ENCODE measurements at places on chromosomes 11 and 22.

GRCh38 chr11:86934582-86934900, 20.7 kb downstream of the FZD4 start:
- no peak for DNase-seq

GRCh38 chr11:131464461-131464860, 94.0 kb downstream of the NTM start:
- no peak for DNase-seq

- DNase-seq, result no peak
Observed at GRCh38 chr11:8314916-8315315, 51.2 kb upstream of the LMO1 start.

- DNase-seq, result peak; percentile 96
Observed at GRCh38 chr11:44950625-44951476, at the start of gene TP53I11. TP53I11 (minus strand) TSS chr11:44950883; CDS start chr11:44938335, 12,548 bp downstream.

- DNase-seq, result no peak
Observed at GRCh38 chr11:102220728-102221467, 96.4 kb upstream of the BIRC3 start.

DNA sequence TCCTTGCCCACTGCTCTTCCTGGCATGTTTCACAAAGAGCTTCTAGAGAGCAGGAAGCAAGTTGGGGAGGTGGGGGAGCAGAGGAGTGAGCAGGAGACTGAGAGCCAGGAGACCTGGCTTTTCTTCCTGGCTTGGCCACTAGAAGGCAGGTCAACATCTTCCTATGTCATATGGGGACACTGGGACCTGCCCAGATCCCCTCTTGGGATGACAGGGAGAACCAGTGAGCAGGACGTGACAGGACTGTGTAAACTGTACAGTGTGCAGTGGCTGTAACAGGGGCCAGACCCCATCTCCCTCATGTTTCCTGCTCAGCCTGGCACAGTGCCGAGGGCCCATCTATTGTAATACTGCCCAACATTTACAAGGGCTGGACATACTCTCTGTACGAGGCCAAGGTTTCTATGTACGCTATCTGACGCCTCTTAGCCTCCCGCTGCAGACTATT, 29.4 kb downstream of the GDPD5 start:
- no peak for DNase-seq

GRCh38 chr22:36510384-36510783, 3.5 kb upstream of the FOXRED2 start:
- no peak for DNase-seq

- no peak for DNase-seq
Observed at GRCh38 chr11:95337972-95338429, 107.0 kb upstream of the SESN3 start.

GRCh38 chr11:122724520-122724919, 69.0 kb downstream of the UBASH3B start:
- DNase-seq, result peak; percentile 45

DNA sequence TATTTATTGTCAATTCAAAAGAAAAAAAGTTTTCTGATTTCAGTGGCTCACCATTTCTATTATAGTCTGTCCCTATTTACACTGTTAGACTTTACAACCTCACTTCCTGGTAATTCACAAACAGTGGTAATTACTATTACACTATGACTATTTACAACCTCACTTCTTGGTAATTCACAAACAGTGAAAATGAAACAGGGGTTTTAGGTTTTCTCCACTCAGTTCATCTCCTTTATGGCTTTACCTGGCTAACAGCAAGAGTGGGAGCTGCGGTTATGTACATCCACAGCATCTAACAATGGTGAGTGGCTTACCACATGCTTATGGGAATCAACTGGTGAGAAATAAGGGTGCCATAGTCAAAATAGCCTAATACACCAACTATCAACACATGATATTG, 166.4 kb downstream of the CASP12 start:
- no peak for DNase-seq

- DNase-seq, result no peak
Observed at GRCh38 chr11:120513436-120514315, 2.1 kb downstream of the GRIK4 start.

GRCh38 chr11:108370990-108371389, 96.3 kb downstream of the C11orf65 start:
- no peak for DNase-seq

- DNase-seq, result peak; percentile 52
Observed at GRCh38 chr22:38799265-38800002, 5.5 kb upstream of the DNAL4 start.

GRCh38 chr22:29820961-29821290, 17.1 kb downstream of the ASCC2 start:
- no peak for DNase-seq

DNA sequence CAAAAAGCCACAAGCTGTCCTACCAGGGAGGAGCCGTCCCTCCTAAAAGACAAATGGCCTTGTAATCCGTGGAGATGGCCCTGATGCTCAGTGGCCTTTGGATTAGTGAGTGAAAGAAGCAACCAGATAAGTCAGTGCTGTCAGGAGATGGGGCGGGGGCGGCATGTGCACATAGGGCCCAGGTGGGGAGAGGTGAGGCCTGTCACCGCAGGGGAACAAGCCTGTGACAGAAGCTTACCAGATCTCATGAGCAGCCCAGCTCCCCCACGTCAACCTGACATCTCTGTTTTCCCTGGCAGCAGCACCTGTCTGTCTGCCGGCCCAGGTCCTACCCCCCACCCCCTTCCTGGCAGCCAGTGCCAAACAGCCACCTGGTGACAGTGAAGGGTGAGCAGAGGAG, 162.6 kb downstream of the BUD13 start:
- DNase-seq, result no peak

- no peak for DNase-seq
Observed at GRCh38 chr11:16392616-16393015, 36.3 kb upstream of the SOX6 start.

GRCh38 chr11:72292106-72292785, 48.3 kb upstream of the PHOX2A start:
- no peak for DNase-seq

DNA sequence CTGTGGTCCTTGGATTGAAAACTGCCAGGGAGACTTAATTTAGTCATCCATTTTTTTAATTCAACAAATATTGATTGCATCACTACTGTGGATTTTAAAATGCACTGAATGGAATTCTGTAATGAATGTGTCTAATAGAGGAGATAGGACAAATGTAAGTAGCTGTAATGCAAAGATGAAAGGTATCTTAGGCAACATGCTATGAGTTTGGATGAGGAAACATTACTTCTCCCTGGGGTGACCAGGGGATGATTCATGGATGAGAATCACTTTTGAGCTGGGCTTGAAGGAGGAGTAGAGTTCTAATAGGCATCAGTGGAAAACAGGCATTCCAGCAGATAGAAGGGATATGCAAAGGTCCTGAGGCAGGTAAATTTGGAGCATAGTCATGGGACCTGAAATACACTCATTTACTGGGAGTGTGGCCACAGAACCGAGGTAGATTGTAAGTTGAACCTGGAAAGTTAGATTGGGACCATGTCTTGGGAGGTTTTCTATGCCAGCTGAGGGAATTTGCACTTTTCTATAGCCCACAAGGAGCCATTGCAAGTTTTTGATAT, 43.4 kb downstream of the PKNOX2 start:
- DNase-seq, result no peak

GRCh38 chr22:19385221-19385906, 46.2 kb downstream of the HIRA start:
- no peak for DNase-seq

DNA sequence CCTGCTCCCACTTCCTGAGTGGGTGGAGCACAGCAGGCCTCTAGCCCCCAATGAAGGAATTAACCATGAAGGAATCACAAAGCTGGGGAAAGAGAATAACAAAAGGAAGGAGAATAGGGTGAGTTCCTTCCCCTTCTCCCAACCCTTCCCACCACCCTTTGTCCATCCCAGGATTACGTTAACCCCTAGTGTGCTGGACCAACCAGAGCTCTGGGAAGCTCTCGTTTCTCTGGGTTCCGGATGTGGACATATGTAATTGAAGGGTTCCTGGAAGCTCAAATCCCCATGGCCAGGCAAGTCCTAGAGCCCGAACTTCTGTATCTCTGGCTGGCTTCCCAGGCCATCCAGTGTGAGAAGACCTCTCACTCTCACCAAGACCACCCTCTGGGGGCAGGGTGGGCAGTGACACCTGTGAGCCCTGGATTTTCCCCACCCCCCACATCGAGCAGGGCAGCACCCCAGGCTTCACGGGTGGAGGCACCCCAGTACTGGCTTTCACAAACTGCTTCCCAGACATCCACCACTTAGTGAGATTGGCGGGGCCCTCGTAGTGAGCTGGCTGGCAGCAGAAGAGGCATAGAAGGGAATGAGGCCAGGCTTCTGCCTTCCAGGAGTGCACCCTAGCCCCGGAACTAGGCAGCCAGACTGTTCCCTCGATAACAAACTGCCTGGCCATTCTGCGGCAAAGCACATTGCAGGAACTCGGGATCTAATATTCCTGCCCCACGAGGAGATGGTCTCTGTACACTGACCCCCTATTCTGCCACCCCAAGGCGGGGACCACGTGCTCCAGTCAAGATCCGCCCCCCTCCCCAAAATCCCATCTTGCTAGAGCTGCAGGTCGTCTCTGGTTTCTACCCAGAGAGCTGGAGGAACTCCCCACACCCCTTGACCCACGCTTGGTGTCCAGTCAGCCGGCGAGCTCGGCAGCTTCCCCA, 2.1 kb downstream of the NECTIN1 start:
- peak; percentile 19 for DNase-seq

- no peak for DNase-seq
Observed at GRCh38 chr11:68223275-68223674, 10.2 kb upstream of the KMT5B start.

- peak; percentile 58 for DNase-seq
Observed at GRCh38 chr11:79173615-79174014, 267.2 kb downstream of the TENM4 start.

DNA sequence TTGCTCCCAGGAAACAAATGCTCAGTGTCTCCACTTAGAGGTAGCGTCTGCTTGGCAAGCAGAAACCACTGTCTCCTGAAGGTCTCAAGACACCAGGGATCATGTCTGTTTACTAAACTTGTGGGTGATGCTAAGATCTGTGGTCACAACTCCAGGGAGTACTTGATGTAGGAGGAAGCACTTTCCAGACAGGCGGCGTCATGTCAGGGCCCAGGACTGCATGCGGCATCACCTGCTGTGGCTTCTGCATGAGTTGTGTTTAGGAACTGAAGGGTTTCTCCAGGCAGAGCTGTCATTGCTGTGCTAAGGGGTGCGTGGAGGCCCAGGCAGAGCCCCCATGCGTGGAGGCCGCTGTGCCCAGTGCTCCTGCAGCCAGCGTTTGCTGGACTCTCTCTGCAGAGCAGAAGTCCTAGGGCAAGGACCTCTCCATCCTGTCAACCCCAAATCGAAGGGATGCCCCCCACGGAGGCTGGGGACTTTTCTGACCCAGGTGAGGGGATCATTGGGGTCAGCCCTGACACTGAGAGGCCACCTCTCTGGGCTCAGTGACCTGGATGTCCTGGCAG, 8.1 kb upstream of the PANX2 start:
- DNase-seq, result no peak

DNA sequence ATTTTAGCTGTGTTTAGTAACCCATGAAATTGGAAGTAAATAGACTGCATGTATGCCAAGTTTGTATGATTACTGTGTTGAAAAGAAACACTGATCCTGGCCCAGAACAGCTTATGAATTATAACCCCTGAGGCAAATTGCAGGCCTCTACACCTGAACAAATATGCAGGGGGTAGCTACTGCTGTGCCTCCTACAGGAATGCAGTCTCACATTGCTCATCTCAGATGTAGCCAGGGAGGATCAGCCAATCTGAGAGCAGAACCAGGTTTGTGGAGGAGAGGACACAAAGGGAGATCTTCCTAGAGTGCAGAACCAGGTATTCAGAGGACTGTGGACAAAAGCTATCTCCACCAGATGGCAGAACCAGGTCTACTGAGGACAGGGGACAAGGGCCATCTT, 442.2 kb upstream of the DDI1 start:
- no peak for DNase-seq

GRCh38 chr22:39656495-39657490, 86.2 kb downstream of the CACNA1I start:
- DNase-seq, result no peak

DNA sequence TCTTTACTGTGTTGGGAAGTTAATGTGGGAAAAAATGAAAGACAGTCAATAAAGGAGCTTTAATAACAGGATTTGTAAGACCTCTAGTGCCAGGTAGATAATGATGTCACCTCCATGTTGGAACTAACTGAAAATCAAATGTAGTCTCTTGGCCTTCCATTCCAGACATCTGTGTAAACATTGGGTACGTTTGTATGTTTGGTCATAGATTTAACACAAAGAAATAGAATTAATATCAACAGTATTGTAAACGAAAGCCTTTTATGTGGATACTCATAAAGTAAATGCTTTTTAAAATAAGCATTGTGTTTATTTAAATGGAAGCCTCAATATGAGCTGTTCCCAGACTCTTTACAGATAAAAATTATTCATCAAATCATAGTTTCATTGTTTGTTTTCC, 605.7 kb downstream of the METTL15 start:
- no peak for DNase-seq

DNA sequence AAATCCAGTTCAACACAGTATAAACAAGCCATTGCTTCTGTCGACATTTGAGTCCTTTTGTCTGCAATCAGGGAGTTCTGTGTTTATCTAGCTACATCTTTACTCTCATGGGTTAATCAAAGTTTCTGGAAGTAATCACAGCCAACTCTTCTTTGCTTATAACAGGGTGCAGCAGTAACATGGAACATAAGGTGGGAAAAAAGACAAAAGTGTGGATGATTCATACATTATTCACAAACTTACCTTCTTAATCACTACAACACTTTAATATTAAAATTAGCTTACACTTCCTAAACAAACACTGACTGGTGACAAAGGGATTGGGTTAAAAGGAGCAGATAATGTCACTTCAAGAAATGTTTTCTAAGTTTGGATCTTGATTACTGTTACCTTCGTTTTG, 44.7 kb downstream of the SNX19 start:
- no peak for DNase-seq

DNA sequence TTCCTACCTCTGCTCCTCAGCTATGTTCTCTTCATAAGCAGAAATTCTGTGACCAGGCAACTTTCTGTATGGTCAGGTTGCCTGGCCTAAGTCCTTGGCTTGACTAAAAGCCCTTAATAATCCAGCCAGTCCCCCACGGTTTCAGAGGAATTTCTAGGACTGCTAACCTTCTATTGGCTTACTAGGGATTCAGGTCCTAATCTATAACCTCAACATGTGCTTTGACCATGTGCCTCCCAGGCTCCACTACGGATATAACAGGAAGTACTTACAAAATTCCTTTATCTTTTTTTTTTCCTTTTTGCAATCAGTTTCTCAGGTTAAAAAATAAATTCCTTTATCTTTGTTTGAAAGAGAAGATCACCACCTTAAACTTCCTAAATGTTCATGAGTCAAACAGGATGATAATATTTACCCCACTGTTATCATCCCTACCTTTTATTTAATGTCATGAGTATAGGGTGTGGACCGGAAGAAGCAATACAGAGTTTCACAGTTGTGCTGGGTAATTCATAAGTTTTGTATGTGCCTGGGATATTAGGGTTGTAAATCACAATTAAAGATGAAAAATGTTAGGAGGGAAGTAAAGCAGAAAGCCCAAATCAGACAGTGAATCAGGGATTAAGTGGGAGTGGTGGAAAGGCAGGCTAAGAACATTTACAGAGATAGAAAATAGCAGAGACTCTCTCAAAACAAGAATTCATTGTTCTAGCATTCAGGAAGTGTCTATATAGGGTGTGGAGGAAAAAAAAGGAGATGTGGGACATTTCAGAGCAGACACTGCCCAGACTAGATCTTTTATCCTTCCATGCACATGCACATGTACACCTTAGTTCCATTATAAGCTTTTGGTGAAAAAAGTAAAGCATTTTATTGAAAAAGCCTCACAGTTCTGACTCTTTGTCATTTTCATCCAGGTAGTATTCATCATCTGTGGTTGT, 10.7 kb upstream of the POGLUT3 start:
- DNase-seq, result no peak

Measured in GM03348 (cell line).